GM19239 (cell line): ENCODE measurements at places on chromosomes 13 and 19.

DNA sequence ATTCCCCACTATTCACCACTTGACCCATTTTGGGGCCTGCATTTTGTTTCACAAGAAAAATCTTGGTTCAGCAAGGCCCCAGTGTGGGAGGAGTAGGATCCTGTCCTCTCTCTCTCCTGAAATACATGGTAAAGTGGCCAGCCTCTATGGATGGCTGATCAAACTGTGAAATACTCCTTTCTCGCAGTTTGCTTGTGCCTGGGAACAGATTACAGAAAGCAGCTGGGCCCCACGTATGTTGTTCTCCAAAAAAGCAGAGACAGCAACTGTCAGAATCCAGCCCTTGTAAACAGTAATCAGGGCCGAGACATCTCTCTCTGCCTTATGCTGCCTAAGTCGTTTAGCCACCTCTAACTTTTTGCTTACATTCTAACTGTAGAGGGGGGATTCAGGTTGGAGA lies 61.0 kb upstream of the RAP2A start:
- no peak for DNase-seq

- DNase-seq, result no peak
These were observed 5.6 kb upstream of the SIGLEC9 start for GRCh38 chr19:51119101-51119500.

GRCh38 chr13:29922281-29922821 lies 71.9 kb upstream of the UBL3 start:
- no peak for DNase-seq

DNA sequence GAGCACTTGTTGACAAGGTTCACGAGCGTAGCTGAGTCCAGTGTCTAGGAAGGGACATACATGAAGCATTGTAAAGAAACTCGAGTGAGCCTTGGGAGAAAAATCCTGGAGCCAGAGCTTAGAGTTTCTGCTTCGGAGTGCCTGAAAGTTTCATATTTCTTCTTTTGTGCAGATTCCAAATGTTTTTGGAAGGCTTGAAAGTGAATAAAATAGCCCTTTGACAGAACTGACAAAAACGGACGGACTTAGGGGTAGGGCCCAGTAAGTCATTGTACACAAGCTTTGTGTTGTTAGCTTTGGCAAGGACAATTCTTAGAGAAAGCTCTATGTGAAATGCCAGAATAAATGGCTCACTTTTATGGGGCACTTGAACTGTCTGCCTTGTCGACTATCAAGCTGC lies 2.8 kb downstream of the RNF113B start:
- DNase-seq, result no peak

DNA sequence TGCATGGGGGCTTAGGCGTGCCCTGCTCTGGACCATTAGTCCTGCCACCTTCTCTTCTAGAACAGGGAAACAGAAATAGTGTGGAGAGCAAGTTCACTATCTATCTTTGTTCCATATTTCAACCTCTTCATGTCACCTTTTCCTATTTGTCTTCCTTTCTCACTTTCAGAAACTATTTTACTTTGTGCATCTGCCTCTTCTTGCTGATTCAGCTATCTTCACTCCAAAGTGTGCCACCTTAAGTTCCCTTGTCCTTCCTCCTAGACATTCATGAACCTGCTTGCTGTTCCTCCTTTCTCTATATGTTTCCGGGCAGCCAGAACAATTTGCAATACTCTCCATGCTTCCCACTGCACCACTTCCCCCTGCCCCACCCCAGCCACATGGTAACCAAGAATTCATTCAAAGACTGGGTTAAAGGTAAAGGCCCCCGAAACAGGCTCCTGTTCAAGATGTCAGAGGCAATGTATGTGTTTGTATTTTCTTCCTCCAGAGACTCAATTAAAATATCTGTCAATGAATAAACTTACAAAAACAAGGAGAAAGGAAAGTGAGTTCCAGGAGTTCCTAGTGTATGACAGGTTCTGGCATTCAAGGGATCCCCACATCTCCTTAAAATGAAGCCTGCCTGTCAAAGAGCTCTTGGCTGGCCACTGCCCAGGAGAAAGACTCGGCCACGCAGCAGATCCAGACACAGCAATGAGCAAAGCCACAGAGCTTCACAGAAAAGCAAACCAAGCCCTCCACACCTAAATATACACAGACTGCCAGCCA lies 268.1 kb downstream of the DNAJC15 start:
- no peak for DNase-seq
